NCI-H1105 (cell line): ENCODE measurements at places on chromosomes 5 and 9.

DNA sequence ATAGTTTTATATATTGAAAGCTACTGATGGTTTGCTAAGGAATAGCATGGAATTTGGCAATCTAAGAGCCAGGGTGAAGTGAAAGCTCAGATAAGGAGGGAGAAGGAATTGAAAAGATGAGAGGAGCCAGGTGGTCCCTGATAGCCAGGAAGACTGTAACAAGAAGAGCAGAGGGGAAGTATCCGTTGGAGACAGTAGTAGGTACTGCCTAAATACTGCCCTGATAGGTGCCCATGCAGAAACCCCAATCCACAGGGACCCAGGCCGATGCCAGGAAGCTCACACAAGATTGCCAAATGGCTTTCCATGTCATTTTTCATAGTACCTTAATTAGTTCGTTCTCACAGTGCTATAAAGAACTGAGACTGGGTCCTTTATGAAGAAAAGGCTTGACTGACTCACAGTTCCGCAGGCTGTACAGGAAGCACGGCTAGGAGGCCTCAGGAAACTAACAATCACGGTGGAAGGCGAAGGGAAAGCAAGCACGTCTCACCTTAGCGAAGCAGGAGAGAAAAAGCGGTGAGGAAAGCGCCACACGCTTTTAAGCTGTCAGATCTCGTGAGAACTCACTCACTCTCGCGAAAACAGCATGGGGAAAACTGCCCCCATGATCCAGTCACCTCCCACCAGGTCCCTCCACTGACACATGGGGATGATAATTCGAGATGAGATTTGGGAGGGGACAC lies 13.0 kb downstream of the ACTL7B start:
- no peak for DNase-seq

DNA sequence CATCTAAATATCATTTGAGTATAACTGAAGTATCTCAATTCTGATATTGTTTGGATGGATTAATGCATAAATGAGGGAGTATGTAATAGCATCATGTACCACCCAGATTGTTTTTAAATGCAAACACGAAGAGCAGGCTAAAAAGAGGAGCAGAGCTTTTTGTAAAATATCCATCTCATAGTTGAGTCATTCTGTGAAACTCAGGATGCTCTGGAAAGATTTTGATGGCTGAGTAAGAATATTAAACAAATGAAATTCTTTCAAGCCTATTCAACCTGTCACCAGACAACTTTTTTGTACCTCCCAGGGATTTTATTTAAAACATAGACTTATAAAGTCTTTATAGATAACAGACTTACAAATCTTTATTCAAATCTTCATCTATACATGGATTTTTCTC lies 625.9 kb downstream of the TLE4 start:
- DNase-seq: no peak

DNA sequence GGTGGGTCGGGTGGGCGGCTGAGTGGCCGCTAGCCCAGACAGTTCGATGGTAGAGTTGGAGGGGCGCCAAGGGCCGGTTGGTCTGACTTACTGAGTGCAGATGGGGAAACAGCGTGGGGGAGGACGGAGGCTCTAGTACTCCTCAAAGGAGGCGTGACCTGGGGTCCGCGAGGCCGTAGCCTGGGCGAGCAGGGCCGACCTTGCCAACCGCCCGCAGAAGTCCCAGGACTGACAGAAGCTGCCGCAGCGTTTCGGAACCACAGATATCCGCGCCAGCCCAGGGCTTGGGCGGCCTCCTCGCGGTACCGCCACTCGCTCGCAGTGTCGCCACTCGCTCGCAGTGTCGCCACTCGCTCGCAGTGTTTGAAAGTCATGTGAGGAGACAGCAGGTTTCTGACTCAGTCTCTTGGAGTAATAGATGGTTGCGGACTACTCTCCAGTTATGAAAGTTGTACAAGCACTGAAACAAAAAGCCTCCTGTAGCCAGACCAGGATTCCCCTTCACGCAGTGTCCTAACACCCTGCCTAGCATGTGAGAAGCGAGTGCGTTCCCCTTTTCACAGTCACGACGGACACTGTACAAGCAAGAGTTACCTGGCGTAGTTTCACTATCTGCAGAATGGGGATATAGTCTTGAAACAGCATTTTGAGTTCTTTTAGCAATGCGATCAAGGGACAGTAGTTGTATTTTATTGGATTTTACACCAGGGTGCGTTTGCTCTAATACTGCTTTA lies 674 bp downstream of the TMEM38B start:
- DNase-seq: no peak

DNA sequence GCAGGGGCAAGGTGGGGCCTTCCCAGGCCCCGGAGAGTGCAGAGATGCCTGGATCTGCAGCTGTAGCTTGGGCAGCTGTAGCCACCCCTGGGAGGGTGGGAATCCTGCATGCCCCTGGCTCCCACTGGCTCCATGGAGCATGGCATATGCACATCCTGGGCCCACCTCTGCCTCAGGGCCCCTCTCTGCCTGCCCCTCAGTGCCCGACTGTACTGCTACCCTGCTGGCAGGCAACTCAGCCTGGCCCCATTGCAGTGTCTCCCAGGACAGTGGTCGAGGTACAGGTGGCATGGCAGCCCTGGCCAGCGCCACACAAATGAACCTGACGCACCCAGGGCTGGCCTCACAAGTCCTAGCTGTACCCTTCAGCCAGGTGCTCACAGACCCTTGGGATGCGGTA lies 23.9 kb downstream of the JMY start:
- DNase-seq: no peak

- DNase-seq: no peak
These were observed 60.9 kb upstream of the IL17B start for GRCh38 chr5:149439899-149440542.

DNA sequence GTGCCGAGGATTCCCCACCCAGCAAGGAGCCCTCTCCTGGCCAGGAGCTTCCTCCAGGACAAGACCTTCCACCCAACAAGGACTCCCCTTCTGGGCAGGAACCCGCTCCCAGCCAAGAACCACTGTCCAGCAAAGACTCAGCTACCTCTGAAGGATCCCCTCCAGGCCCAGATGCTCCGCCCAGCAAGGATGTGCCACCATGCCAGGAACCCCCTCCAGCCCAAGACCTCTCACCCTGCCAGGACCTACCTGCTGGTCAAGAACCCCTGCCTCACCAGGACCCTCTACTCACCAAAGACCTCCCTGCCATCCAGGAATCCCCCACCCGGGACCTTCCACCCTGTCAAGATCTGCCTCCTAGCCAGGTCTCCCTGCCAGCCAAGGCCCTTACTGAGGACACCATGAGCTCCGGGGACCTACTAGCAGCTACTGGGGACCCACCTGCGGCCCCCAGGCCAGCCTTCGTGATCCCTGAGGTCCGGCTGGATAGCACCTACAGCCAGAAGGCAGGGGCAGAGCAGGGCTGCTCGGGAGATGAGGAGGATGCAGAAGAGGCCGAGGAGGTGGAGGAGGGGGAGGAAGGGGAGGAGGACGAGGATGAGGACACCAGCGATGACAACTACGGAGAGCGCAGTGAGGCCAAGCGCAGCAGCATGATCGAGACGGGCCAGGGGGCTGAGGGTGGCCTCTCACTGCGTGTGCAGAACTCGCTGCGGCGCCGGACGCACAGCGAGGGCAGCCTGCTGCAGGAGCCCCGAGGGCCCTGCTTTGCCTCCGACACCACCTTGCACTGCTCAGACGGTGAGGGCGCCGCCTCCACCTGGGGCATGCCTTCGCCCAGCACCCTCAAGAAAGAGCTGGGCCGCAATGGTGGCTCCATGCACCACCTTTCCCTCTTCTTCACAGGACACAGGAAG lies 120.2 kb downstream of the RGS3 start:
- no peak for DNase-seq

DNA sequence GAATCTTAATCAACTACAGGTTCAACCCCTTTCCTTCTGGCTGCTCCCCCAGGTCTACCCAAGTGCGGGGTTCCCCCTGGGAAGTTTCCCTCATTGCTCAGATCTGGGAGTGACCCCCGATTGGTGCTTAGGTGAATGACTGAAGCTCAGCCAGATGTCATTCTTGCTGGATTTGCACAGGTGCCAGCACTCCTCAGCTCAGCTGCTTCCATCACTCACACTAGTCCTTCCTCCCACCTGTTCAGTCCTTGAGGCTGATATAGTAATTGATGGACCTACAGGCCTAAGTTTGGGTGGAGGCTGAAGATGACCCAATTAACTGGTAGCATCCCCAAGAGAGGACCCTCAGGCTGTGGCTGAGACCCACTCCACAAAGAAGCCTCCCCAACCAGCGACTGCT lies 32.9 kb downstream of the PRLR start:
- no peak for DNase-seq

GRCh38 chr9:22165144-22165543 lies 156.0 kb upstream of the CDKN2B start:
- no peak for DNase-seq

DNA sequence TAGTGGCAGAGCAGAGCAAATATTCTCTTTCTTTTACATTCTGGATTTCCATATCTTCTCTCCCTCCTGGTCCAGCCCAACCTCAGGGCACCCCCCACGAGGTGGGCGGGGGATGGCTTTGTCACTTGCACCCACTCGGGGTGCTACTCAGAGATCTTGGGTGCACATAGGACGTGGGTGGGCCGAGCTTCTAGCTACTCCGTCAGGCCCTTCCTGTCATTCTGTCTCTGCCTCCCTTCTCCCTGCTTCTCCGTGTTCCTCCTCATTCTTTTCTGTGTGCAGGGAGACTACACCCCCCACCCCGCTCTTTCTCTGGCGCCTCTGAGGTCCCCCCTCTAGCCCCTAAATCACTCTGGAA lies 19.5 kb downstream of the PCDHGC5 start:
- no peak for DNase-seq

DNA sequence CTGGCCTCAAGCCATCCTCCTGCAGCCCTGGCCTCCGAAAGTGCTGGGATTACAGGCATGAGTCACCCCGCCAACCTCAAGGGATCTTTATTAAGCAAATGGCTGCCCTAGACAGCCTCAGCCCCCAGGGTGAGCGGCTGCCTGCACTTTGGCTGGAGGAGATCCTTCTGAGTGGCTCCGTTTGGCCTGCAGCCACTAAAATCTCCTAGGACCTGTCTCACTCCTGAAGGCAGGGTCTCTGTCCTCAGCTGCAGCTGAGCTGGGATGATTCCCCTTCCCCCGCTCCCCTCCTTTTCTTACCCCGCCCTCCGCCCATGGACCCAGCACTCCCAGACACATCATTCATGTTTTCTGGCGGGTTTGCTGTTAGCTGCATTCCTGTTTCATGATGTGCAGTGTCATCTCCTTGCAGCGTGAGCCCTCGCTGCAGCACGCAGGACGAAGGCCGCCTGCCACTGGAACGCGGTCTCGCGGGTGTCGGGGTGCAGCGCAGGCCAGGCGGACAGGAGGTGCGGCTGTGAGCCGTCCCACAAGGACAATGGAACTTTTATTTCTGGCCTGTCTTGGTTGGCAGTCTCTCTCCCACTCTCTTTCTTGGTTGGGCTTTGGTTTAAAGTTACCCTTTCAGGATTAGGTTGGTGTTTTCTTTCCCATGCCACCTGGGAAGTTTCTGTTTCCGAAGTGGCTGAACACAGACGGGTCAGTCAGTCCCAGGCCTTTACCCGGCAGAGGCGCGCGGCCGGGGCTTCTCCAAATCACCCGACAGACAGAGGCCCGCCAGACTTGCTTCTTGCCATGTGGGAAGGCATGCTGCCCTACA lies 137.1 kb downstream of the FOXD1 start:
- DNase-seq: no peak

- no peak for DNase-seq
These were observed 98.2 kb upstream of the ALDH1A1 start for GRCh38 chr9:73050887-73051550.

DNA sequence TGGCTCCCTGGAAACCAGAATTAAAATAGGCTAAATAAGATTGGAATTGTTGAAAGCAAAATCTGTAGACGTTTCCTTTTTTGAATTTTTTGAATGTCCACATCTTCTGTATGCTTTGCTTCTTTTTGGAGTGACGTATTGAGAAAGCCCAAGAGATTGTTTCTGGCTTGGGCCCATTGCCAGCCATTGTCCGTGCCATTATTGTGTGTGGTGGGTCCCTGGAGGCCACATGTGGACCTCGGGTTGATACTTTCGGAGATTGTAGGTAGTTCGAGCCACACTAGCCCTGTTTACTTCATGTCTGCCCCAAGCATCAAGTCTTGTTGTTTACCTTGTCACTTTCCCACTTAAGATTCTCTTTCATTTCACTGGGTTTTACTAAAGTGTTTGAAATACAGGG lies 106.0 kb downstream of the PALM2AKAP2 start:
- no peak for DNase-seq

DNA sequence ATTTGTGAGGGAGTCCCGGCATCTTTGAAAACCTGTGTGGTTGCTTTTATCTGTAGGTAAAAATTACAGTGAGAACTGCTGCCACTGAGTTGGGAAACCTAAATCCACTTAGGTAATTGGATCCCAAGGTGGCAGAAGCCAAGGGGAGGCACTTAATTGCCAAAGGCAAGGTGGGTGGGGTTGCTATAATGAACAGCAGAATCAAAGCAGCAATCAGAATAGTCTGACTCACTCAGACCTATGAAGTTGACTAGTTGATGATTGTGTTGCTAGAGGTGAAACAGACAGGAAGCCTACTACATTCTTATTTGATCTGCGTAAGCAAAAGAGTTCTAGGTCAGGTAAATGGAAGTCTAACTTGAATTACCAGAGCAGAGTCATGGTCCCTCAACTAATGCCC lies 17.3 kb upstream of the BICD2 start:
- DNase-seq: no peak

- no peak for DNase-seq
These were observed 225.6 kb downstream of the SPOCK1 start for GRCh38 chr5:137273511-137273910.

GRCh38 chr5:74935752-74936091 lies 69.5 kb upstream of the FAM169A start:
- DNase-seq: no peak

DNA sequence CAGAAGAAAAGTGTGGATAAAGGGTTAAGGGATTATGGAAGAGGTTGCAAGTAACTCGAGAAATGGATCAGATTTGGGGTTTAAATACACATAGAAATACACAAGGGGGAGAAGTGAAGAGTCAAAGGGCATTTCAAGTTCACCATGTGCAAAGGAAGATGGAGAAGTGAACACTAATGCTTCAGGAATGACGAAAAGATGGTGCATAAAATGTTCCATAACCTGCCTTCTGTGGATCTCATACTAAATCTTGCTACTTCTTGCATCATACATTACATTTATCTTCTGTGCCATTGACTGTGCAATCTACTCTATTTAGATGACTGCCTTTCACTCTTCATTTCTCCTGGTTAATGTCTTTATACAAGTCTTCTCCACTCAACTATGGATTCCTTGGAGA lies 5.7 kb upstream of the SMC2 start:
- DNase-seq: no peak

GRCh38 chr5:114362197-114362976 lies 517 bp downstream of the KCNN2 start:
- peak; percentile 47 for DNase-seq

- no peak for DNase-seq
These were observed 194.4 kb downstream of the DEPDC1B start for GRCh38 chr5:60505373-60506171.

DNA sequence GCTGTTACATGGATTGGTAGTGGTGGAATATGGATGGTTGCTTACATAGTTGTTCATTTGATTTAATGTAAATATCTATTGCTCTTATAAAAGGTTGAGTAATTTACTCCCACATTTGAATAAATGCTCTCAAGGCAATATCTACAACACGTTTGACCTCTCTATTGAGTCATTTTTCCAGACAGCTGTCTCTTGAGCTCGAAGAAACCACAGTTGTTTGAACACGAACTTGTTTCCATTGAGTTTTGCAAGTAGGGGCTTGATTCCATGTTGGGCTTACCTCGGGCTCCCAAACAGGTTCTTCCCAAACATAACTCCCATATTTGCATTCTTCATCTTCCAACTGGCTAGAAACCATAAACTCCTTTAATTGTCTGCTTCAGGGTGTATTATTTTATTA lies 115.0 kb upstream of the HMHB1 start:
- DNase-seq: no peak
